ENCODE measurements at places on chromosomes 2 and 18. TPM values are rescaled to one million over a fixed set of nuclear protein-coding genes. Genes with fewer than 3 reads are reported as not detected.

KCNE4 gene
- not detected for total RNA-seq

- no peak for DNase-seq
These were observed 35.7 kb upstream of the MPP4 start for GRCh38 chr2:201734111-201734510.

GRCh38 chr2:119339562-119339923 lies 27.1 kb downstream of the C2orf76 start:
- no peak for DNase-seq

GRCh38 chr2:8857709-8858108 lies 20.3 kb upstream of the KIDINS220 start:
- DNase-seq: no peak

DNA sequence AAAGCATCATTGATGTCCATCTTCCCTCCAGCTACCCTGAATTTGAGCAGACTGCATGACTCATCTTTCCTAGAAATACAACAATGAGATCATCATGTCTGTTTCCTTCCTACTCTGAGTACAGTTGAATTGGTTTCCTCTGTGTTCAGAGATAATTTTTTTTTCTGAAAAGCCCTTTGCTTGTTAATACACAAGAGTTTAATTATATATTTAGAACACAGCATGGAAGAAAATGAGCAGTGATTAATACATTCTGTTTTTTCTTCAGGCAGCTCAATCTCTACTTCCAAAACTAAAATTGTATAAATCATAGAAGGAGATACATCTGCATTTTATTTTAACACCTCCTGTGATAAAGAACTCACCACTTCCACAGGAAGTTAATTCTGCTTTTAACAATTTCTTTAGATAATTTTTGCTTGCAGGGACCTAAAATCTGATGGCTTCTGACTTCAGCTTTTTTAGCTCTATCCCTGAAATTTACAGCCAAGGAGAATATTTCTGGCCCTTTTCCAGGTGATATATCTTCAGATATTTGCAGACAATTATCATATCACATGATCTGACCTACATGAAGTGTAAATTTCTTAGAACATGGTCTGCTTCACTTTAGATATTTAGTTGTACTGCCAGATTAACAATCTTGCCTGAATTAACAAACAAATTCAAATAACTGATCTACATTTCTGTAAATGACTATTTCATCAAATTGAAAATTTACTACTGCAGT lies 249.0 kb downstream of the TRIB2 start:
- peak; percentile 72 for DNase-seq

DNA sequence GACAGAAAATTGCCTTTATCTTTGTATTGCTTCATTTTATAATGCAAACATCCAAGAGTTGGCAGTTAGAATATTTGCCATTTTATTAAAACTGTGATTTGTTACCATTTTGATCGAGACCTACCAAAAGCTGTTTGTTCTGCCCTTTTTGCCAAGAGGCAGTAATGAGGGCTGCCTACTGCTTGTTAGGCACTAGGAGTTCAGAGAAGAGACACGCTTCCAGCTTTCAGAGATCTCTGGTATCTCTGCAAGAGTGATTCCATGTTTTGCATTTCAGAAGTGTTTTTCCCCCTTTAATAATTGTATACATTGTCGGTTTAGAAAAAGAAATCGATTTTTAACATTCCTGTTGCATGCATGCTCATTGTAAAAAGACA lies 628 bp downstream of the MRPL30 start:
- peak; percentile 18 for DNase-seq

- DNase-seq: peak; percentile 65
These were observed 103.6 kb downstream of the TRIP12 start for GRCh38 chr2:229818230-229818629.

- DNase-seq: no peak
These were observed 59.8 kb downstream of the GTF2A1L start for GRCh38 chr2:48677450-48677849.

DNA sequence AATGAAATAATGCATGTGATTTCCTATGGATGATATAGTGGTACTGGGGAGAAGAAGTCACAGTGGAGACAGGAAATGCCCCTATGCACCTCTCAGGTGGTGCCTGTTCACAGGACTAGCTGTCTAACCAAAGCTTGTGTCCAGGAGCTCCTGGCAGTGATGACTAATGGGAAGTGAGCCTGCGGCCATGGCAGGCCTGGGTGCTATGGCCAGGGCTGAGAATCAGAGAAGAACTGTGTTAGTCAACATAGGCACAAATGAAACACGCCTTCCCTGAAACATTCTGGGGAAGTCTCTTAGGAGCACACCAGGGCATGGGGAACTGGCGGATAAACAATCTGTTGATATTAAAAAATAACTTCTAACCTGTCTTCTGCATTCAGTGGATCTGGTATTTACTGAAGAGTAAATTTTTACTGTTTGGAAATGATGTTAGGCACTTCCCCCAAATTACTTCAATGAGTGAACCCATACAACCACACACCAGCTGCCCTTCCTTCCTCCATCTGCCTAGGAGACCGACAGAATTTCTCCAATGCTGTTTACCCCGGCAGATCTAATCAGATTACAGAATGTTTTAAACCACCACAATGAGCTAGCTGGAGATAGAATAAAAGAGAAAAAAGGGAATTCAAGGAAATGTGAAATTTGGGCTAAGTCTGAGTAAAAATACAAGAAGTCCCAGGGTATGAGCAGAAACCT lies 67.4 kb downstream of the MEP1B start:
- peak; percentile 50 for DNase-seq

DNA sequence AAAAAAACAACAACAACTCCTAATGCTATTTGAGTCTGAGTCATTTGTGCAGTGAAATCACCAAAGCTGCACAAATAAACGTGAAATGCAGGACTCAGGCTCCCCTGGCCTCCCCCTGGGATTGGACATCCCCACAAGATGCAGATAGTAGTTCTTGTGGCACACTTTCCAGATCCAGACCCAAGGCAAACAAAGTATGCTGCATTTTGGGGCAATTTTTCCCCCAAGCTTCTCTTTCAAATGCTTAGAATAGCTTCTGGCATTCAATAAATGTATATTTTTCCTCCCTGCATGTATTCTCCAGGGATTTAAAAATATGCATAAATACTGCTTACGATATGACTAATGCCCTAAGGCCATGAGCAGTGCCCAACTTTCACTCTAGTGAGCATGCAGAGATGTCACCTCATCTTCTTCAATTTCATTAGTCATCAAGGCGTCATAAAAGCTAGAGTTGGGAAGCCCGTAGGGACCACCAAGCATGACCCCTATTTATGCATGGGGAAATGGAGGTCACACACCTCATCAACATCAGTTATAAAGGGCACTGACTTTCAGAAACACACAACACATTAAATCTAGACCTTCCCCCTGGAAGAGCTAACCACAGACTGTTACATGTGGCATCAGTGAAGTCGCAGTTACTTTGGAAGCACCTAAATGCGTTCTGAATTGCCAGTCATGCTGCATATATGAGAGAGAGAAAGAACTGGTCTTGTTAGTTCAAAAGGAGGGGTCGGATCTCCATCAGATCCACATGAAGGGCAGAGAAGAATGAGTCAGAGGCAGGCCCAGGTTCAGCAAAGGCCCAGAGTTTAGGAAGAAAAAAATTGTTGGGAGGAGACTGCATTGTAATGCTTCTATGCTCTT lies 374.1 kb downstream of the LPIN1 start:
- DNase-seq: peak; percentile 84

GRCh38 chr2:129661935-129662334 lies 317.5 kb upstream of the RAB6C start:
- no peak for DNase-seq

DSEL gene
- total RNA-seq: 19.0 TPM

DNA sequence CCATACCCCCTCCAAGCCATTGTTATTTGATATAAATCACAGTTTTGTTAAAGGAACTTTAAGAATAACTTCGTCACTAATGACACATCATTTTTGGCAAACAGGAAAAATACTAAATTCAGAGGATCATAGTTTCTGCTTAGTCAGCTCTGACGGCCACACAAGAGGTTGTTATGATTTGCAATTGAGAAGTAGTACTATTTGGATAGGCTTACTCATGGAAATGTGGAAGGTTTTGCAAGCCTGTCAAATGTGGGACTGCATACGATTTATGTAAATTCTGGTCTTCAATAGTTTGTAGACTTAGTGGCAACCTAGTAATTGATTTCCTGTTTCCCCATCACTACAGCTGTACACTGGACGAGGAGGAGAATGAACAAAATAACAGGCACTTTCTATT lies 108.1 kb downstream of the ARHGEF33 start:
- peak; percentile 91 for DNase-seq

DNA sequence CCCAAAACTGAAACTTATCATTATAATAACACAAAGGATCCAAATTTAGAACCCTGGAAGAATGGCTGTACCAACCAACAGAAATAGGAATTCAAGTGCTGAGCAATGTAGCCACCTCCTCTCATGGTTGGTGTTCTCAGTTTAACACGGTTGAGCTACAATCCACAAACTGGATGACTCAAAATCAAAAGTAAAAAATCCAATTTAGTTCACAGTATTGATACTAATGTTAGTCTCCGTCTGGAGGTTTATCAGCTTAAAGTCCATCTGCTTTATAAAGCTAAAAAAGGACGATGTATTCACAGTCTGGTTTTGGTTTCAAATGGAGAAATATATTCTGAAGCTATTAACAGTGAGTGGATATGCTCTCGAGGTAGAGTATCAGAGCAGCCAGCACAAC lies 40.5 kb downstream of the CNTNAP5 start:
- no peak for DNase-seq

GRCh38 chr2:209476367-209477208 lies 52.7 kb downstream of the MAP2 start:
- DNase-seq: no peak

DNA sequence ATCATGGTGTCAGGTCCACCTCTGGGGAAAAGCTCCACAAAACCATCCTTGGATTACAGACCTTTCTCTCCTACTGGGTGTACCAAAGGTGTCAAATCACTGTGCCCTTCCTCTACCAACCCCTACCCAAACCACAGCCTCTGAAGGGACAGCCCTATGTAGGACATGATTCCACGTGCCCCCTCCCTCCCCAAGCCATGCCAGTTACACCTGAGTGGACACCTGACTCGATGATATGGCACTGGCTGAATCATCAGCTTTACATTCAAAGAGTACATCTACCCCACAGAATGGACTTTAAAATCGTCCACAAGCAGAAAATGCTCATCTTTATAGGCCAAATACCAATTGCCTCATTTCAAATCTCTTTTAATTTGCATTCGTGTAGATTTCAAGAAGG lies 26.0 kb downstream of the TRABD2A start:
- DNase-seq: no peak

DNA sequence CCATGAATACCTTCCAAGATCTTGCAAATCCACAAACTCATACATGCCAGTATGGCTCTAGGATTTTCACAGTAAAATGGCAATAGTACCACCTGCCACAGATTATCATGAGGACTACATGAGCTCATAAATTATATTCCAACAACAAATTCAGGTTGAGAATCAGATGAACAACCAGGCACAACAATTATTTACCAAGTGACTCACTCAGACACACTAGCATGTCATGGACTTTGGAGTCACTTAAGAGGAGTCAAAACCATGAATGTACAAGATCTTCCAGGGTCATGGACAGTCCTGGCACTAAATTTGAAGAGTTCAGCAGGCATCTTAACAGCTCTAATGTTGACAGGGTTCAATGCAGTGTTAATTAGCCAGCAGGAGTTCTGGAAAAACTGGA lies 34.4 kb upstream of the BZW1 start:
- peak; percentile 83 for DNase-seq

- no peak for DNase-seq
These were observed 46.8 kb downstream of the SH3BP4 start for GRCh38 chr2:234998404-234999211.

- peak; percentile 89 for DNase-seq
These were observed 71.7 kb upstream of the WDR75 start for GRCh38 chr2:189369566-189369965.

GAD1 gene
- total RNA-seq: 10.6 TPM

ZAP70 gene
- total RNA-seq: not detected

CFAP65 gene
- 0.18 TPM for total RNA-seq
